ENCODE measurements at places on chromosomes 7 and 10.

GRCh38 chr7:6164010-6164409 is 108.4 kb downstream of the CYTH3 start:
- no peak for DNase-seq

- DNase-seq = no peak
These were observed 14.3 kb upstream of the ABCB5 start for GRCh38 chr7:20601121-20601520.

DNA sequence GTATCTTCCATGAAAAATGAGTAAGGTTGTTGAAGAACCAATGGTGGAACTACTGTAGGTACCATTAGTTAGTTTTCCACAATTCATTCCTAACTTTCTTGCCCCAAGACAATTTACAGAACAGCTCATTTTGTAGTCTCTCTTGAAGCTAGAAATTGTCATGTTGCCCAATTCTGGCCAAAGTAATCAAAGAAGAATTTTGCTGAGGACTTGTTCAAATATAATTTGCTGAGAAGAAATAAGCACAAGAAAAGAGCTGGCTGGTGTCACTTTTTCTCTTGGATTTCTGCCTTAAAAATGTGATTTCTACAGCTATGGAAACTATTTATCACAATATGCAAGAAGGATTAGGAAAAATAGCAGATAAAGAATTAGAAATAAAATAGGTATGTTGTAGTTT is 199.2 kb upstream of the SEMA3A start:
- no peak for DNase-seq

DNA sequence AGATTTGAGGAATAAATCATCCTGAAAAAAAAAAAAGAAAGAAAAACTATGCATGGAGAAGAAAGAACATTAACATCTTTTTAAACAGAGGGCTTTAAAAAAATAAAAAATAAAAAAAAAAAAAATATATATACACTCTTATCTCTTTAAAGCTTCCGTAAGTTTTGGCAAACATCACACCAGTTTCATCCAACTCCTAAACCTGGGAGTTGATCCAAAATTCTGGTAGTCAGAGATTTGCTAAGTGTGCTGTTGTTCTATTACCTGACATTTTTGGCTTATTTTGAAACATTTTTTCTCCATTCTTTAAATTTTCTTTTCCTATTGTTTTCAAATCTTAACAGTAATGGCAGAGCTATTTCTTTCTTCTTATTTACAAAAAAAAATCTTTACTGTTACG is 273.1 kb downstream of the AGMO start:
- DNase-seq = no peak

GRCh38 chr10:4525103-4525502 is 300.9 kb upstream of the AKR1E2 start:
- DNase-seq = no peak

GRCh38 chr7:4202154-4202736 is 479.9 kb upstream of the FOXK1 start:
- DNase-seq = no peak

- DNase-seq = no peak
These were observed 399.1 kb downstream of the GATA3 start for GRCh38 chr10:8453587-8453986.

DNA sequence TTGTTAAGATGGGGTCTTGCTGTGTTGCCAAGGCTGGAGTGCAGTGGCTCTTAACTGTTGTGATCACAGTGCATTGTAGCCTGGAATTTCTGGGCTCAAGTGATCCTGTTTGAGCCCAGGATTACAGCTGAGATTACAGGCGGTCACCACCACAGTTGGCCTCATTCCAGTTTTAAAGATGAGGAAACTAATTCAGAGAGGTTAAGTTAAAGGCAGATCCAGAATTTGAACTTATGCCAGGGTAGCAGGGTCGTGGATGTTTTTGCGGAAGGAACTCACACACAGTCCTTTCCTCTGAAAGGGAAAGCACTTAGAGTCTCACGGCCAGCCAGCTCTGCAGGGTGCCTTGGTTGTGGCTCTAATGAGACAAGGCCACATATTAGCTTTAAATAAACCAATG is 84.7 kb downstream of the MMRN2 start:
- no peak for DNase-seq

DNA sequence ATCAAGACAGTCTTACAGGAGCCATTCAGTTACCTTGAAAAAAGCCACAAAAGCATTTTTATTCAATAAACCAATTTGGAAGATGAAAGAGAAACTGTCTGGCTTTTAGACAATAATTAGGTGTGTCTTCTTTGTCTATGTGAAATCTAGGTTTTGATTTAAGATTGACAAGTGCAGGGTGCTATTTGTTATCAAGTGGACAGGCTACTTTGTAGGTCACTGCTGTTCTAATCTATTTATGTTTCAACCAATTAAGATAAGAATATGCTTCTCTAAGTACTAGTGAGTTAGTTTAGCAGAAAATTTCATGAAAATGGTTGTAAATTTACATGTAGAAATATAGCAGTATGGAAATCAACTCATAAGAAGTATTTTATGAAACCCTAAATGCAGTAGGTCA is 177.5 kb downstream of the CACNA2D1 start:
- no peak for DNase-seq

GRCh38 chr10:58894929-58895328 is 281.5 kb upstream of the PHYHIPL start:
- no peak for DNase-seq

DNA sequence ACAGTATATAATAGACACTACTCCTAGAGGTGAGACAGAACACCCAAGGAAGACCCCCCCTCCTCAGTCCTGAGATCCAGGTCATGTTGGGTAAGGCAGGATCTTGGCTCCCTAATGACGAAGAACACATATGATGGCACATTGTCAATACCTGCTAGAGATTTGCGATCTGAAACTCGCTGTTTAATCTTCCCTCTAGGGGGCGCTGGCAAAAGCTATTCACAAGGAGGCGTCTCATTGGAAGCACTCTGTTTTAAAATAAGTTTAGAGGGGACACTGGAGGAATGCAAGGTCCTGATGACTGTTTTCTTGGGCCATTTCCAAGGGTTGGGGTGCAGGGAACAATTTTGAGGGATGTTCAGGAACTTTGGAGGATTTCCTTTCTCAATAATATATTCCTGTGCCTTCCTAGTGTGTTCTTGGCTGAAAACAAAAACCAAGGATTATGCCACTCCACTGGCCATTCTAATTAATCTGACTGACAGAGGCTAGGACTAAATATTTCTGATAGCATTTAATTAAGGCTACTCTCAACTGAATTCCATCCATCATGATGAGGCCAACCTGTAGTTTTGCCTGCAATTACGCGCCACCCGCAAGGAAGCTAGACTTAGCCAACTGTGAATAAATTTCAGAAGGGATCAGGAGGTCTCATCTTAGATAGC is 1013.8 kb upstream of the MBL2 start:
- no peak for DNase-seq

DNA sequence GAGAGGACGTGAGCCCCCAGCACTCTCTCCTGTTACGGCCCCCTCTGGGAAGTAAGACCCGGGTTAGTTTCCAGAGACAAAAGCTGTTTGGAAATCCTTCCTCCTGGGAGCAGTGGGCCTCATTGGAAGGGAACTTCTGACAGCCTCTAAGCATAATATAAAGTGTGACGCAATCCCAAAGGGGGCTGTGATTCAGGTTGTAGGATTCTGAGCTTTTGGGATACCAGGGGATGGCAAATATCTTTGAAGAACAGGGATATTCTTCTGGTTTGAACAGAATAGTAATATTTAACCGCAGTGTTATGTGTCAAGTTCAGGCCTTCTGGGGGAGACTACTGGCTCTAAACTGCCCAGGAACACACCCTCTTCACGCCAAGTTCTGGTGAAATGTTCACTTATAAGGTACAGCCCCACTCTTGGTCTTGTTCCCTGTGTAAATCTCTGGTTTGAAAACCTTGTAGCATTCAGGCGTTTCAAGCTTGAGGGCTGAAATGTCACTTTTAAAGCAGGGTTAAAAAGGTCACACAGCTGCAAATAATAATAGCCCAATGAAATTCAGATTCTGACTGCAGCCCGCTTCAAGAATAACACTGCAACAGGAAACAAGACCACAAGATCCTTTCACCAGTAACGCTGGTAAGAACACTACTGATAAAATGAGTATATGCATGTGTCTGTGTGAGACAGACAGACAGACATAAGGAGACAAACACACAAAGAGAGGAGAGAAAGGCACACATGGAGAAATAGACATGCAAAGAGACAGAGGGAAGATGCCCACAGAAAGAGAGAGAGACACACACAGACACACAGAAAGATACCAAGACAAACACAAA is 69.0 kb downstream of the CREB5 start:
- no peak for DNase-seq

DNA sequence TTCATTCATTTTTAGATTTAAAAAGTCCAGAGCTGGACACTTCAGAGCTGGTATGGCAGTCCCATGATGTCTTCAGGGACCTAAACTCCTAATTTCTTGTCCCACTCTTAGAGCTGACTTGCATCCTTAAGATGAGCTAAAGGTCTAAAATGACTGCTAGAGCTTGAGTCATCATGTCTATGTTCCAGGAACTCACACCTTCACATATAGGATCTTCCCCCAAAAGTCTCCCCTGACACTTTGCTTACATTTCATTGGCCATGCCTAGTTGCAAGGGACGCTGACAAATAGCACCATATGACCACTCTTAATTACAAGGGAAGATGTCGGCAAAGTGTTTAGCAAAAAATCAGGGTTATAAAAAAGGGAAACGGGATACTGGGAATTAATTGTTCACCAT is 10.4 kb upstream of the AOAH start:
- DNase-seq = no peak

- DNase-seq = no peak
These were observed 44.8 kb upstream of the FGL2 start for GRCh38 chr7:77244222-77244934.

DNA sequence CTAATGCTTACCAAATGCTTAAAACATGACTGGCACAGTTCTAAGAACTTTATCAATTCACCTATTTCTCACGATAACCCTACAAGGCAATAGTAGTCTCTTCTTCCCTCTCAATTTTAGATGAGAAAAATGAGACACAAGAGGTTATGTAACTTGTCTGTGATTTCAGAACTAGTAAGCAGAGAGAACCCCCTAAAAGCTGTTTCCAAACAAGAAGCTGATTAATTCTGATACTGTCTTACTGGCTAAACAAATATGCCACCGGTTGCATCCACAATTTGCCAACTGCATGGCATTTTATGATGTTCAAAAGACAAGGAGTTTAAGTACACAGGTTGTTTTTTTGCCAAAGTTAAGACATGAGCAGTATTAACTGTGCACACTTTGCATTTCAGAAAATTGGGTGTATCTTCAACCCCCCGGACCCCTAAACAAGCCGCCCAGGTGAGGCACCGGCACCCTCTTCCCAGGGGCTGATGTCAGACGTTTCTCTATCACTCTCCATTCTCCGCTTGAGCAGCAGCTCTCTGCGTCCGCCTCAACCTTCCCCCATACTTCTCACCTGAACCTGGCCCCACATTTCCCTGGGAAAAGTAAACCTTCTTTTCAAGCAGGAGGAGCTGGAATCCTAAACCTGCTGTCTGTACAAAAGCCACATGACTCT is 21.7 kb downstream of the RSU1 start:
- DNase-seq = no peak

- DNase-seq = no peak
These were observed 684.6 kb downstream of the MAGI2 start for GRCh38 chr7:78768859-78769258.

DNA sequence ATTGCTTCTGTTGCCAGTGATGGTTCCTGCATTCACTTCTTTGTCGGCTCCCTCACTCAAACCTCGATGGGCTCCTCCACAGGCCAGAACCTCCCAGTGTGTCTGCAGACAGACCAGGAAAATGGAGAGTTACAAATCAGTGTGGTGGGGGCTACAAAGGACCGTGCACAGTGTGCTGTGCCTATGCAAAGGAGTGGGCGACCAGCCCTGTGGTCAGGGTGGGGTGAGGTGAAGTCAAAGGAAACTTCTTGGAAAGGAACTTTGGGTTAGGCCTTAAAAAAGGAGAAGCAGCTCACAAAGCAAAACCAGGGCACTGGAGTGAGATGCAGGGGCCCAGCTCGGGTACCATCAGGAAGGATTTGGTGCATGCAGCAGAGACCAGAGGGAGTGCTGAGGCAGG is 304.3 kb upstream of the ZMIZ1 start:
- DNase-seq = no peak

DNA sequence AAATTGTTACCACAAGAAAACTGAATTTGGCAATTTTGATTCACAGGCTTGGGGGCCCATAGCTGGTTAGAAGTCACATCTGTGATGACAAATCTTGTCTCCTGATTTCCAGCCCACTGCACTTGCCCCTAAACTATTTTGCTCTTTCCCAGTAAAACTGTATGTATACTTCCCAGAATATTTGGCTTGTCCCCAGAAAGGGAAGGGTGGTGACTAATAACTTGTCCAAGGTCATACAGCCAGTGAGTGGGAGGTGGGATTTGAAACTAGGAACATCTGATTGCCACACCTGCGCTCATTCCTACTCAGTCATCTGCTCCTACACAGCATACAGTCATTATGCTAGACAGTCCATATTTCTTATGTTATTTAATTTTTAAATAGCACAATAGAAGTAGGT is 304.5 kb downstream of the SDHAF3 start:
- DNase-seq = no peak

GRCh38 chr7:158284617-158285382 is 302.8 kb downstream of the PTPRN2 start:
- DNase-seq = no peak

DNA sequence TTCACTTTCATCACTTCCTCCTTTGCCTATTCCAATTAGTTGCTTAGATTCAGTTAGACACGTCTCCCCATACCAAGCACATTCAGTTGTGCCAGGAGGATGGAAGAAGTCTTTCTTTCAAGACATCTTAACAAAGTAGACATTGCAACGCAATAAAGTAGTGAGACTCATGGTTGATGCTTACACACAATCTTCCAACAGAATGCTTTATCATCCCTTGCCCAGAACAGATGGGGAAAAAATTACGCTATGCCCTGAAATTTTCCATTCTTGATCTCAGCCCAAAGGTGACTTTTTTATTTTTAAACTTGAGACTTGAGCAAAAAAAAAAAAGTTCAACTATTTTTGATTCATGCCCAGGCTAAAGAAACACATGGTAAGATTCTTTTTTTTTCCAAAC is 74.9 kb downstream of the KCNMA1 start:
- no peak for DNase-seq

- no peak for DNase-seq
These were observed 143.4 kb upstream of the PCGF5 start for GRCh38 chr10:91076991-91077548.

GRCh38 chr10:24906372-24906771 is 46.0 kb downstream of the PRTFDC1 start:
- DNase-seq = no peak

- no peak for DNase-seq
These were observed 182.9 kb downstream of the XPNPEP1 start for GRCh38 chr10:109740436-109740835.

DNA sequence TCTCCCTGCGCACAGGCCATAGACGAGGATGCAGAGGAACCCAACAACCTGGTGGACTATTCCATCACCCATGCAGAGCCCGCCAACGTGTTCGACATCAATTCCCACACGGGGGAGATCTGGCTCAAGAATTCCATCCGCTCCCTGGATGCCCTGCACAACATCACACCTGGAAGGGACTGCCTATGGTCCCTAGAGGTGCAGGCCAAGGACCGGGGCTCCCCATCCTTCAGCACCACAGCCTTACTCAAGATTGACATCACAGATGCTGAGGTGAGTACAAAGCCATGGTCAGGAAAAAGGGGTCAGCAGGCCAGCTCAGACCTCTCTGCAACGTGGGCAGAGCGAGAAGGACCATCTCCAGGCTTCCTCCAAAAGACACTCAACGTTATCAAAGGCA is 12.3 kb downstream of the LRIT2 start:
- no peak for DNase-seq
